ENCODE measurements at places on chromosomes 2 and 18. TPM values are rescaled to one million over a fixed set of nuclear protein-coding genes. Genes with fewer than 3 reads are reported as not detected.
A peak's percentile ranks its signal among the peaks of the same experiment; 100 is the strongest.

GRCh38 chr18:56715121-56715520, 64.0 kb downstream of the WDR7 start:
- H3K27ac ChIP-seq: no peak overlapping the region
- DNase-seq: peak; percentile 1

DNA sequence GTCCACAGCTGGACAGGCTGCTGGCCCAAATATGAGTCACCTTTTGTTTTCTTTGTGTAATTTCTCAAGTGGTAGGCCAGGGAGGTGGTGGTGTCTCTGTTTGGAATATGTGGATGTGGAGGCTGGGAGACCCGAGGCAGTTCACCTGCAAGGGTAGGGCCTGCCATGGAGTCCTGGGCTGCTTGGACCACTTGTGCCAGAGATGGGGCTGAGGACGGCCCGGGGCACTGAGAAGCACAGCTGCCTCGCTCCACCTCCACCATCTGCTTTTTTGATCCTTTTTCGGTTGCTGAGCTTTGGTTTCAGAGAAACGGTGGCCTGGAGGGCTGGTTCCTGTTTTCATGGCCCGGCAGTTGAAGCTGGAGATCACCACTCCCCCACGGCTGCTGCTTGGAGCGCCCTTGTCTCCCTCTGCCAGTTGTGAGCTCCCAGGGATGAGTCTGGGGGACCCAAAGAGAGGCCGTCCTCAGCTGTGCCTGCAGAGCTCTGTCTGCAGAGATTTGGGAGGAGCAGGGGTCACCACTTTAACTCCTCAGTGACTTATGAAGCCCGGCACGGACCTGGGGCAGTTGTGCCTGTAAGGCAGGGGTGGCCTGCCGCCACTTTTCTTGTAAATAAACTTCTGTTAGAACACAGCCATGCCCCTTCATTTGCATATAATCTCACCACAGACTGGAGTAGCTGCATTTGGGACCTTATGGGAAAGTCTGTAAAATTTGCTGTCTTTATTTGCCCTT, 67.6 kb upstream of the MCFD2 start:
- H3K4me3 ChIP-seq: no peak overlapping the region
- peaks cover 45% of the 10 kb centered on the region for H3K4me1 ChIP-seq
- H3K27me3 ChIP-seq: no peaks in the 10 kb centered on the region
- peaks cover 22% of the 10 kb centered on the region for H3K36me3 ChIP-seq
- peak; percentile 51 for DNase-seq

DNA sequence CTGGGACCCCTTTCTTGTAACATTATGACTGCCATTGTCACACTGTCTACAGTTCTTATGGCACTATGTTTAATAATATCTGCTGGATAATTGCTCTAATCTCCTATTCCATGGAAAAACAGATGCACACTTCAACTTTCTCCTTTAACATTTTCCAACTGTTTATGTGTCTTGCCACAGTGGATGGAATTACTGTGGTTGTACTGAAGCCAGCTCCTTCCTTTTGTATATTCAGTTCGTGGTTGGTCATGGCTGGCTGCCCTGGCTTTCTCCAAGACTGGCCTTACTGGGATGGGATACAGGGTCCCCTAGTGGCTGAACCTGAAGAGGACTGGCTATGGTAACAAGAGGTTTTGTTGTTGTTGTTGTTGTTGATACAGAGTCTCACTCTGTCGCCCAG, 113.9 kb downstream of the SS18 start:
- peak; percentile 13 for DNase-seq

Gene POTEJ
- total RNA-seq: not detected

Gene ASB18
- not detected for total RNA-seq

DNA sequence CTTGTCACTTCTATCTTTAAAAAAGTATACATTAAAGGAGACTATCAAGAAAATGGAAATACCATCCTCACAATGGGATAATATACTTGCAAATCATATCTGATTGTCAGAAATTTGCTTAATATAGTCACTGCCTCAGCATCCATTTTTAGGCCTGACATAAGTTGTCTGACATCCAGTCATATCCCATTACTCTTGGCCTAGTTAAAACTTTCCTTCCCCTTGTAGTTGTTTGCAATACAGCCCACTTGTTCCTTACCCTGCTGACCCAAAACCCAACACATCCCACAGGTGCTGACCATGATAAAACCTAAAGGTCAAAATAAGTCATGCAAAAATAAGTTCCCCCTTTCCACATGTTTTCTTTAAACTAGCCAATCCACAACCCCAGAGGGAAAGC, 3.6 kb upstream of the ARHGEF33 start:
- H3K27ac ChIP-seq: no peak overlapping the region
- H3K27me3 ChIP-seq: no peaks in the 10 kb centered on the region
- no peak for DNase-seq
- H3K4me3 ChIP-seq: no peak overlapping the region
- H3K4me1 ChIP-seq: no peaks in the 10 kb centered on the region
